ENCODE measurements at places on chromosomes 2 and 18. TPM values are rescaled to one million over a fixed set of nuclear protein-coding genes. Genes with fewer than 3 reads are reported as not detected.

Gene ASXL3
- 0.69 TPM for total RNA-seq

Gene MYOM1
- total RNA-seq: 1.7 TPM

Gene ST6GAL2
- not detected for total RNA-seq

Gene ATP8B1
- total RNA-seq: 10.6 TPM

Gene GAL3ST2
- total RNA-seq: 0.09 TPM

Gene ESPNL
- 0.60 TPM for total RNA-seq

Gene SFTPB
- total RNA-seq: 0.17 TPM

Gene TET3
- total RNA-seq: 1.7 TPM

Gene HNMT
- 10.9 TPM for total RNA-seq

Gene ANKRD36B
- total RNA-seq: 21.1 TPM

Gene XIRP2
- under 0.01 TPM for total RNA-seq

Gene GKN2
- not detected for total RNA-seq

Gene IL36A
- not detected for total RNA-seq

Gene PAX8
- 0.43 TPM for total RNA-seq

Gene MAL
- total RNA-seq: 0.17 TPM

Gene KIF1A
- total RNA-seq: under 0.01 TPM

Gene MC5R
- total RNA-seq: not detected

Gene GPC1
- 61.6 TPM for total RNA-seq

Gene CDK15
- total RNA-seq: 5.8 TPM

Gene CHRNG
- total RNA-seq: not detected

Gene KYNU
- 1.6 TPM for total RNA-seq

Gene PRADC1
- total RNA-seq: 11.1 TPM

Gene CD8A
- not detected for total RNA-seq

Gene SCG2
- 0.09 TPM for total RNA-seq

Gene COL4A3
- total RNA-seq: under 0.01 TPM

Gene ERMN
- total RNA-seq: not detected

Gene MEP1B
- not detected for total RNA-seq

Gene PPP4R3B
- total RNA-seq: 26.0 TPM

Gene ABCG5
- total RNA-seq: not detected

Gene INPP5D
- 1.3 TPM for total RNA-seq

Gene C1D
- total RNA-seq: 10.7 TPM

Gene KCNJ13
- total RNA-seq: not detected

Gene CRYGD
- total RNA-seq: not detected

Gene COPS8
- total RNA-seq: 91.4 TPM

Gene CRYGB
- total RNA-seq: not detected

Gene CETN1
- not detected for total RNA-seq

Gene ANKRD36C
- total RNA-seq: 24.7 TPM

Gene ATAD2B
- total RNA-seq: 7.1 TPM

Gene LYPD1
- 0.26 TPM for total RNA-seq

Gene PSTPIP2
- total RNA-seq: 2.7 TPM

Gene ANKRD30BL
- not detected for total RNA-seq

Gene MSTN
- total RNA-seq: 0.16 TPM

Gene SFT2D3
- 3.9 TPM for total RNA-seq

Gene ACADL
- 0.26 TPM for total RNA-seq

Gene CD207
- total RNA-seq: not detected

Gene DNAH7
- 0.94 TPM for total RNA-seq

All from bronchial smooth muscle cell (primary cell).